ENCODE measurements at places on chromosomes 12 and 14.
A peak's percentile ranks its signal among the peaks of the same experiment; 100 is the strongest.

DNA sequence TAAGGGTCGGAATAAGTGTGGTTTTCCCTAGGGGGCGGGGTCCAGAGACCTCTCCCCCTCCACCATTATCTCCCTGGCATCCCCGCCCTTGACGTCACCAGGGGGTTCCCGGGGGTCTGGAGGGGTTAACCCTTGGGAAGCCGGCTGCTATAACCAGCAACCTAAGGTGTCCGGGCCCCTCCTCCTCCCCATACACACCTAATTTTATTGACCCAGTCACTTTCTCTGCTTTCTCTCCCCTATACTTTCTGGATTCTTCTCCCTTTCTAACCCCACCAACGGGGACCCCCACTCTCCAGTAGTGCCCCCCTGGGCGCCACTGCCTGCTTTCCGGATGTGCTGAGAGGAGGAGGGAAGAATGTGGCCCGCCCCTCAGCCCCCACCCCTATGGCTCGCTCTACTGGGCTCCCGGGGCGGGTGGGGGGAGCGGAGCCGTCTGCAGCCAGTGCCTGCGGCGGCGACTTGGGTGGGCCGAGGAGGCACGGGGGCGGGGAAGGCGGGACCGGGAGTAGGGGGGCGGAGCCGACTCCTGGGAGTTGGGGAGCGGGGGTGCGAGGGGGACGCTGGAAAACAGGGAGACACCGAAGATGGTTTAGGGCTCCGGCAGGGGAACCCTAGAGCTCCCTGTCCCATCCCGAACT lies 1.8 kb downstream of the GLI1 start:
- DNase-seq, result peak; percentile 49

GRCh38 chr12:87756111-87756510 lies 273.1 kb downstream of the C12orf50 start:
- DNase-seq, result no peak

GRCh38 chr14:48805315-48805714 lies 780.9 kb downstream of the RPS29 start:
- DNase-seq, result no peak

GRCh38 chr14:87996291-87996592 lies 3.3 kb upstream of the GALC start:
- no peak for DNase-seq

DNA sequence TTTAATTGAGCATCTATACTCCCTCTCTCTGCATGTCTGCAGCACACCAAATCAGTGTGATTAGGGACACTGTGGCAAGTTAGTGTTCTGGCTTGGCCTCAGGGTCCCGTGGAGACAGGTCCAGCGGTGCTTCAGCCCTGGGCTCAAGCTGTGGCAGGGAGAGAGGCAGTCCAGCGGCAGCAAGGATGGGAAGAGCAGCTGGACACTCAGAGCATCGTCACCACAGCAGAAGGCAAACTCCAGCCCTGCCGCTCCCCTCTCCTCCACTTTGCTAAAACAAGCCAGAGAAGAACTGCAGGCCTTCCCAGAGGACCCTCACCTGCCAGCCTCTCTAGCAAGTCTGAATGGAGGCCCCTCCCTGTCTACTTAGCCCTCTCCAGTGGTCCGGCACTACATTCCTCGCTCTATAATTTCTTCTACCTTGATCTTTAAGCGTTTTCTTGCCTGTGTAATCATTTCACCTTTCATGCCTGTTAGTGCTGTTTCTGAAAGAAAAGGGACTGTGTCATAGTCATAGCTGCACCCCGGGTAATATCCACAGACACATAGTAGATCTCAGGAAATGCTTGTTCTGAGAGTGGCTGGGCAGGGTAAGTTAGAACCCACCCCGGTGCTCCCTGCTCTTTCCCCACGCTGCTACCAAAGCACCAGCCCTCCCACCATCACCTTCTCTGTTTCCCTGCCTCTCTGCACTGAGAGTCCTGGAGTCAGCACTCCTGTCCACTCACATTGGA lies 22.1 kb downstream of the ZFP36L1 start:
- no peak for DNase-seq

DNA sequence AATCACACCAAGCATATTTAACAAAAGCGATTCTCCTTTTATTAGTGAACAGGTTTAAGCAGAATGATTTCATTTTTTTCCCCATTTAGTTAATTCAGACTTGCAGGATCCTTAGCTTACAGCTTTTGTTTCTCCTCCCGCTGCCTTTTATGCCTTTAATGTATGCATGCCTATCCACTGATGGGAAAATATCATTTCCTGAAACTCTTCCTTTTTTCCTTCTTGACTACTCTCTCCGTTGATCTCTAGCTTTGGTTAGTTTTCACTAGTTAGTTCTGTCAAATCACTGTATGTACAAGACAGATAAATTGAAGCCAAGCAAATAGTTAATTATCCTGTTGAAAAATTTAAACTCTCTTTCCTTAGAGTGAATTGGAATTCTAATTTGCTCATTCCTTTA lies 26.3 kb downstream of the NKX2-1 start:
- no peak for DNase-seq

- no peak for DNase-seq
Observed at GRCh38 chr12:105482951-105483350, 152.5 kb downstream of the C12orf75 start.

GRCh38 chr14:75230140-75230792 lies 48.4 kb upstream of the FOS start:
- peak; percentile 66 for DNase-seq

DNA sequence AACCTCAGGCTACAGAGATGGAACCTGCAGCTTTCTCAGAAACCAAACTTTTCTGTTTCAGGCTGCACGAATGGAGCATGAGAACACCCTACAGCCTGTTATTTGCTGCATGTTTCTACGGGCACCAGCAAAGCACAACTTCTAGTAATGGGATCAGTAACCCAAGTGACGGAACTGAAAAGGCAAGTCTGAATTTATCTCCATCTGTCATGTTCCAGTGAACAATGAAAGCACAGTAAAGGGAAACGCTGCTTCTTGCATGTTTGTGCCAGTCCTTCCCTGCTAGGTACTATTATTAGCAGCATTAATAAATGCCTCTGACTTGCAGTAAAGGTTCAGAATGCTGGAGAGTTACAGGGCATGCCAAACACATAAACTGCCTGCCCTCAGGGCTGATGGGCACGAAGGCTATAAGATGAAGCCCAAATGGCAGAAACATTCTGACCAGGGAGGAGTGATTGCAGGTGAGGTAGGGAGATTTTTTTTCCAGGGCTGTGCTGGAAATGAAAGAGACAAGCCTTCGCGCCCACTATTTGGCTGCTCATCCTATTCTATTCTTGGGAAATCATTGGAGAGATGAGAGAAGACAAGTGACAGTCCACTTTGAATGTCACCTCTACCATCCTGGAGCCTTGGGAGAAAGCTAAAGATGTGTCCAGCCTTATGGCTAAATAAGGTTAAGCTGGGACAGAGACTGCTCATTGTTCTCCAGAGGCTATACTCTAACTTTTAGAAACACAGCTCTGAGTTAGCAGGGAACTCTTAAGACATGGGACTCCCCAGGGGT lies 100.4 kb upstream of the PLXNC1 start:
- no peak for DNase-seq

DNA sequence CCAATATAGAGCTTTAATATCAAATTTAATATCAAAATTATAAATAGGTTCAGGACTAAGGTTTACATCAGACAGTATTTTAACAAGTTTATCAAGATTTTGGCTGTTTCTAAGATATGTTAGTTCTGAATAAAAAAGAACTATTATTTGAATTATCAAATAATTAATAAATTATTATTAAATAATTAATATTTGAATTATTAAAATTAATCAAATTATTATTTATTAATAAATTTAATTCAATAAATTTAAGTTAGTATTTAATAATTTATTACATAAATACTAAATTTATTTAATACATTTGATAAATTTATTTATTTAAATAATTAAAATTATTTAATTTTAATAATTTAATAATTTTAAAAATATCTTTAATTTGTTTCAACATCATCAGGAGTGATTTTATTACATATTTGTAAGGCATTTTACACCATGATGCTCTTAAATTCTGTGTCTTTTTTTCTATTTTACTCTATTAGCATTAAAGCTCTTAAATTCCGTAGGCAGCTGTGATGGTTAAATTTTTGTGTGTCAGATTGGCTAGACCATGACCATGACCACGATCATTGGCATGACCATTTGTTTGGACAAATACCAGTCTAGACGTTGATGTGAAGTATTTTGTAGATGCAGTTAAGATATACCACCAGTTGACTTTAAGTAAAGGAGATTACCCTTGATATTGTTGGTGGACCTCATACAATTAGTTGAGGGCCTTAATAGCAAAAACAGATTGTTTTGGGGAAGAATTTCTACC lies 82.6 kb downstream of the BBS10 start:
- no peak for DNase-seq

- DNase-seq, result no peak
Observed at GRCh38 chr12:132545955-132546354, 56.0 kb downstream of the FBRSL1 start.

GRCh38 chr14:72476657-72477499 lies 417.0 kb downstream of the DPF3 start:
- peak; percentile 80 for DNase-seq

DNA sequence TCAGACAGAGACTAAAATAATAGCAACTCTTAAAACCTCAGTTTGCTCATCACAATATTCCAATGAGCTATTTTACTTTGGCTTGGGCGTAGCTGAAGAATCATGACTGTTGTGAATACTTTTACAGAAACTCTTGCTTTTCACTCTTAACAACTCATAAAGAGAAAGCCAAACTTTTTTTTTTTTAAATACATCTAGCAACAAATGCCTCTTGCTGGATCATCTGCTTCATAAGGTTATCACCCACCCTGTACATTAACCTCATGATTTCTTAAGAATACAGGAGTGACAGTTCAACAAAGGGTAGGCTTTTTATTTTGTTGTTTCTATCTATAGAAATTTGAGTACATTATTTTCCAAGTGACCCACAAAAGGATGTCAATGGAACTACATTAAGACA lies 307.4 kb upstream of the DDHD1 start:
- no peak for DNase-seq

DNA sequence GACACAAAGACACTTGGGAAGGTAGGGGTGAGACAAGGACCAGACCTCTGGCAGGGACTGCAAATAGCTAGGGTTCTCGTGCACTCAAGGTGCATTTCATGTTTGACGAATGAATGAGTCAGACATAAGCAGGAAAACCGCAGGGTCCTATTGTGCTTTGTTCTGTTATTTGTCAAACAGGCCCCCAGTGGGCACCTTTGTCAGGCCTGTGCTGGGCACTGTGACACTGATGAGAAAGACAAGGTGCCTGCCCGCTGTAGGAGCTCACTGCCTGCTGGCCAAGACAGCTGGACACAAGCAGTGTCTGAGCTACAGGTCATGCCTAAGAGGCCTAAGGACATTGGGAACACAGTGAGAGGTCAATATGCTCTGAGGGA lies 2.3 kb downstream of the OTUB2 start:
- DNase-seq, result peak; percentile 51

DNA sequence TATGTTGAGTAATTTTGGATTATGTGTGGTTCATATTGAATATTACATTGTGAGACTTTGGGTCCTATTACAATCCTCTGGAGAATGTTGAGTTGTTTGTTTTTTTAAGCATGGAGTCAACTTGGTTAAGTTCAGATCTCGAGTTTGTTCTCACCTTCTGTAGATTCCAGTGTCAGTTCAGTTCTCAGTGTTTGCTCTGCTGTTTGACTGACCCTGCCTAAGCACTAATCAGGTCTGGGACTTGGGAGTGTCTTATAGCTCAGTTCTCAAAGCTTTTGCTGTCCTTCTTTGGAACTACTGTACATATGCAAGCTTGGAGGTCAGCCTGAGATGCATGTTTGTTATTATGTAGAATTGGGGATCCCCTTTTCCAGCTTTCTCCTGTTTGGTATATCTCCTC lies 63.1 kb downstream of the DIP2B start:
- DNase-seq, result no peak

DNA sequence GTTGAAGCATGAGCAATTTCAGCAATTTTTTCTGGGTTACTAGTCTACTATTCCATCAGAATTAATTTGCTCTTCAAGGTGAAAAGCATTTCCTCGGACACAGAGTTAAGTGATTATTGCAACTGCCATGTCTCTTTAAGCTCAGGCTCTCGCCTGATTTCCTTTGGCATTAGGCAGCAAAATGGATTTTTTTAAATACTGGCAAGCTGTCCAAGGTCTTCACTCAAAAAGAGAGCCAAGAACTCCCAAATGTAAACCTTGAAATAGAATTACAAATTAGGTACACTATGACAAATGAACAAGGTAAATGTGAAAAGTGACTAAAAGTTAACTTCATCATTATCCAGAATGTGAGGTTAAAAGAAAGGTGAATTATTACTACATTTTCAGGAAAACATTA lies 111.9 kb downstream of the GARIN6 start:
- no peak for DNase-seq

DNA sequence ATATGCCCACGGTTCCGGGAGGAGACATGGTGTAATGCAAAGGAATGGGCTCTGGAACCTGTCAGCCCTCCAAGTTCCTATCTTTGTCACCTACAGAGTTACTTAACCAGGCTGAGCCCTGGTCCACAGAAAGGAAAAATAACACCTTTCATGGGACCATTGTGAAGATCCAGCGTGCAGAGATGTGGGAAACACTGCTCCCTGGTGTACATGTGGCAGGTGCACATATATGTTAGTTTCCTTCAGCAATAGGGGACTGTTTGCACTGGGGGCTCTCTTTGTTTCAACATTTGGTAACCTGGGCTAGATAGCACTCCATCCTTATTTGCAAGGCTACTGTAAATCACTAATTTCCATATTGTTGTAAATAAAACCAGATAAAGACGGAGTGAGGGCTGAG lies 72.3 kb downstream of the ANO2 start:
- DNase-seq, result peak; percentile 41

- peak; percentile 30 for DNase-seq
Observed at GRCh38 chr12:93616584-93617101, 44.2 kb downstream of the SOCS2 start.

GRCh38 chr12:56490360-56490759 lies 2.4 kb upstream of the GLS2 start:
- no peak for DNase-seq

DNA sequence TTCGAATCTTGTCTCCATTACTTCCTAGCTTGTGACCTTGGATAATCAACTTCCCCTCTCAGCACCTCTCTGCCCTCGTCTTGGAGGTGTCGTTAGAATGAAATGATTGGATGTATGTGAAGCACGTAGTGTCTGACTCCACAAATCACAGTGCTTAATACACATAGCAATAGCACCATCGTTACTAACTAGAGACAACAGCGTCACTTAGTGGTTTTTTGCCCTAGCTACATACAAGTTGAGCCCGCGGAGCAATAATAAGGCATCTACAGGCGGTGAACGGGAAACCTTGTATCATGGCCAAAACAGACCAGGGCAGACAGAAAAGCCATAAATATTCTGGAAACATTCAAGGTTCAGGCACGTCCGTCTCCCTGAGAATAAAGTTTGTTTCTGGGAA lies 154.9 kb downstream of the ASCL4 start:
- peak; percentile 61 for DNase-seq

DNA sequence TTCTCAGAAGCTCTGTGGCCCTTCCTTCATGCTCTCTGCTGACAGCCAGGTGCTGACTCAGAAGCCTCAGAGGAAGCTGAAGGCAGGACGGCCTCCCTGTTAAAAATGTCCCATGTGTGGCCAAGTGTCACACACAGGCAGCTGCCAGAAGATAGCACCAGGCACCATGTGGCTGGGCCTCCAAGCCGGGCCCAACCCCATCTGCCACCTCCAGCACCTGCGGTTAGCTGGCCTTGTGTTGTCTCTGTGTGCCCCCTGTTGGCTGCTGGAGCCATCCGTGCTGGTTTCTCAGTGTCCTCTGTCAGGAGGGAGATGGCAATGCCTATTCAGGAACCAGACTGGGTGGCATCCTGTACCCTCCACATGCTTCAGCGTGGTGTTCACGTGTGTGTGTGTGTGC lies 63.2 kb downstream of the TSPAN11 start:
- DNase-seq, result peak; percentile 81

GRCh38 chr12:109730306-109731145 lies 16.9 kb downstream of the FAM222A start:
- DNase-seq, result no peak

GRCh38 chr12:25293653-25294052 lies 42.9 kb upstream of the KRAS start:
- DNase-seq, result no peak
